Hematopoietic multipotent progenitor cell treated with erythropoietin and hydrocortisone succinate and interleukin-3 and kit ligand, for 17 days (in vitro differentiated cells): ENCODE measurements at places on chromosomes 7 and 10.

- DNase-seq, result peak; percentile 64
Observed at GRCh38 chr7:106166651-106167342, 54.7 kb upstream of the SYPL1 start.

GRCh38 chr10:133129071-133129858 is 30.8 kb upstream of the KNDC1 start:
- no peak for DNase-seq

DNA sequence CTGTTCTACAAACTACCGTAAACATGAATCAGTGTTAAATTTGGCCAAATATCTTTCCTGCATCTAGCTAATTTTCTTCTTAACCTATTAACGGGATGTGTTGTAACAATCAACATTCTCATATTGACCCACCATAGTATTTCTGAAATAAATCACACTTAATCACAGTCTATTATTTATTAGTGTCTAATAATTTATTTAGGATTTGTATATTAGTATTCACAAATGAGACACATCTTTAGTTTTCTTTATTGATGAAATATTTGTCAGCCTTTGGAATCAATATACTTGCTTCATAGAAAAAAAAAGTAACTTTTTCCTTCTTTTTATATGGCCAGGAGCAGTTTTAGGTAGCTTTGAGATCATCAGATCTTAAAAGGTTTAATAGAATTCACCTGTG is 4.6 kb downstream of the GIMAP7 start:
- DNase-seq, result no peak

DNA sequence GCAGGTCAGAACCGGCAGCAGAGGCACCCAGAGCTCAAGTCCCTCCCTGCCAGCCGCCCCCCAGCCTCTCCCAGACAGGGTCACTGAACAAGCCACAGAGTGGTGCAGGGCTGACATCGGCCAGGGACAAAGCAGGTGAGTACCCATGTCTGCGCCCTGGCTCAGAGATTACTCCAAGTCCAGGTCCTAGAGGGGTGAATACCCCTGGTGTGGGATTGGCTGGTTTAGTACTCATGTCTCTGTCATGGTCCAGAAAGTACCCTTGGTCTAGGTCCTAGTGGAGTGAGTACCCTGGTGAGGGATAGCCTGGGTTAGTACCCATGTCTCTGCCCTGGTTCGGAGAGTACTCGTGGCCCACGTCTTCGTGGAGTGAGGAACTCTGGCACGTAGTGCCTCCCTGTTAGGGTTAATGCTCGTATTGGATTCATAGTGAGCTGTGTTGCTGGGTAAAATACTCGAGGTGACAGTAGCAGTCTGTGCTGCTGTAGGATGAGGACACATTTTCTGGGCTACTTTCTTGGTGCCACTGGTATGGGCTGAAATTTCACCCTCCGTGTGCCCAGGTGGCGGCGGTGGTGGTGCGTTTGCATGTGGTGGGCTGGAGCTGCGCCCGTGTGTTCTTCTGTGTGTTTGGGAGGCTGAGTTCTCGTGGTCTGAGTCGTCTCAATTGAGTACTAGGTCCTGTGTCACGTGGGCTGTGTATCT is 25.5 kb upstream of the KNDC1 start:
- DNase-seq, result no peak

DNA sequence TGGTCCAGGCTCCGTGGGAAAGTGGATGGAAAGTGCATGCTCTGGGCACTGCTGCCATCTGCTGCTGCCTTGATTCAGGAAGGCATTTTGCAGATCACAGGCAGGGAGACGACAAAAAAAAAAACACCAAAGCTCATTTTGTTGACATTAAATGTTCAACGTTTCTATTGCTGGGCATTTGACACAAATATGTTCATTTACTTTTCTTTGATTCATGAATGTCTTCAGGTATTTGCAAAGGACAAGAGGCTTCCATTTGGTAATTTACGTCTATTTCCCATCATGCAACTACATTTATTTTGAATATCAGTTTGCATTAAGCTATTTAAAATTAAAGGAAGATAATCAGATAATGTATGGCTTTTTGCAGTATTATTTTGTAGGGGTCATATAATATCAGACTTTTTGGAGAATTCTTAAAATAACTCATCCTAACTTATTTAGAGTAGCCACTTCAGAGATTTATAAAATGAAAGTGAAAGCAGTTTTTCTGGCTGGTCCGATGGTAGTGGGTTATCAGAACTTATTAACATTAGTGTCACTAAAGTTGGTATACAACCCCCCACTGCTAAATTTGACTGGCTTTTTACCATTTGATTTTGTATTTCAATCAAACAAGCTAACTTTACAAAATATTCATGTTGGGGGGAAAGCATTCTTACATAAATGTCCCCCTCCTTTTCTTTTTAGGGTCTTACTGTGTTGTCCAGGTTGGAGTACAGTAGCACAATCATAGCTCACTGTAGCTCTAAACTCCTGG is 65.3 kb downstream of the PDIA4 start:
- DNase-seq, result peak; percentile 80

DNA sequence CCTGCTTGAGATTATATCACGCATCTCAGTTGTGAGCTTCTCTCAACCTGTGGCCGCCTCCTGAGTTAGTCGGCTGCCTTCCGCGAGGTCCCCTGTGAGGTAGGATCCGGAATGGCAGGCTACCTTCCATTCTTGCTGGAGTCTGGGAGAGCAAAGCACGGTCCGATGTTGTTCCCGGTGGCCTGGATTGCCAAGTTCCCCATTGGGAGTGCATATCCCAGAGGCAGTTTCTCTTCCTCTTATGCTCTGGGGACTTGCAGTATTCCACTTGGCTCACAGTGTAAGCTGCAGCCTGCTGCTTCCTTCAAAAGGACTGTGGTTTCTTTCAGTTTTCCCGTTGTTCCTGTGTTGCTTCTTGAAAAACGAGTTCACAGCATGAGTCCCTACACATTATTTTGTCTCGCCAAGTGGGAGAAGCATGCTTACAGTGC is 225.4 kb upstream of the ZWINT start:
- no peak for DNase-seq

DNA sequence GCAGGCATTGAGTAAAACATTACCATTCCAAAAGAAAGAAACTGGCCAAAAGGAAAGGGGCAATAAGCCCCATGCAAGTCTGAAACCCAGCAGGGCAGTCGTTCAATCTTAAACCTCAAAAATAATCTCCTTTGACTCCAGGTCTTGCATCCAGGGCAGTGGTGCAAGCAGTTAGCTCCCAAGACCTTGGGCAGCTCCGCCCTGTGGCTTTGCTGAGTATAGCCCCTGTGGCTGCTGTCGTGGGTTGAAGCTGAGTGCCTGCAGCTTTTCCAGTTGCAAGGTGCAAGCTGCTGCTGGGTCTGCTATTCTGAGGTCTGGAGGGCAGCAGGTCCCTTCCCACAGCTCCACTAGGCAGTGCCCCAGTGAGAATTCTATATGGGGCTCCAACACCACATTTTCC is 580.1 kb upstream of the AUTS2 start:
- no peak for DNase-seq

GRCh38 chr10:7853226-7853842 is 35.0 kb downstream of the TAF3 start:
- DNase-seq, result no peak

DNA sequence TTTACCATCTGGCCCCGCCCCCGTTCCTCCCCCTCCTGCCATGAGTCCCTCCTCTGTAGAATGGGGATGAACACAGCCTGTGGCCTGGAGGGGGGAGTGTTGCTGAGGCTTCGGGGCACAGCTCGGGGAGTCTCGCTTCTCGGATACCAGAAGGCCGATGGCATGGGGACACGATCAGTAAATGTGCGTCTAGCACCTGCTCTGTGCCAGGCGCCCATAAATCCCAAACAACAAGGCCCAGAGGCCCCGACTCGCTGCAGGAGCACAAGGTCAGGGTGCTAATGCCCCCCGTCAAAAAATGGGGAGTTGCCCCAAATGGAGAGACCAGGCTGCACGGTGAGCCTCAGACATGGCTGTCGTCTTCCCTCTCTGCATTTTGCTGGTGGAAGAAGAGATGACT is 40.7 kb downstream of the JAKMIP3 start:
- DNase-seq, result no peak

DNA sequence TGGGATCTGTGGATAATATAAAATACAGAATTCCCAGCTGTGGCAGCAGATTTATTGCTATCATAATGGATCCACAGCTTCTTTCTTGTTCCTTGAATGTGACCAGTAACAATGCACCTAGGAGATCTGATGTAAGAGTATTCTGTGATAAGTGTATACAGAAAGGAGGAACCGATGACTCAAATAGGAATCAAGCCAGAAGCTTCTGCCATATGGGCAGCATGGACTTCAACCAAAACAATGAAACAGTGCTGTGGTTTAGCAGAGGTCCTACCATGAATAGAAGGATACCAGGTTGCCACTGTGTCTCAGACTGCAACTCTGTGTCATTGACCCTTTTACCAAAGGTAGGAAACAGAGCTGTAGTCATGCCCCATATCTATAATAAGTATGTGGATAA is 81.8 kb downstream of the PTPRZ1 start:
- no peak for DNase-seq

DNA sequence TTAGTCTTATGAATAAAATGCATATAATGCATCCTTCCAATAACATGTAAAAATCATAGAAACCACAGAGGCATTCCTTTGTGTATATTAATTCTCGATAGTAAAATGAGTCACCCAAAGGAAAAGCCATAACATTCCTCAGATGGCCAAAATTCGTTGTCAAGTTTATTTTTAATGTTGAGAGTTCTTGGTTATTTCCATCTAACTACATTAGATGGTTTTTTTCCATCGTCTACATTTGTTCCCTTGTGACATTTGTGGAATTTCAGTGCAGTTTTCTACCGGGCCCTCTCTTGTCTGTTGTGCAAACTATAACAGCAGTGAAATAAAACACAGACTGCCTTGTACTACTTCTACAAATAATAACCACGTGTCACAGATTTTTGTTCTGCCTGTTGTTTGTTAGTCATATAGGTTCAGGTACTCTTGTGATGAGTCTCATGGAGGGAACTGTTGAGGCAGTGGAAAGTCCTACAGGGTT is 54.7 kb upstream of the CCAR1 start:
- no peak for DNase-seq

DNA sequence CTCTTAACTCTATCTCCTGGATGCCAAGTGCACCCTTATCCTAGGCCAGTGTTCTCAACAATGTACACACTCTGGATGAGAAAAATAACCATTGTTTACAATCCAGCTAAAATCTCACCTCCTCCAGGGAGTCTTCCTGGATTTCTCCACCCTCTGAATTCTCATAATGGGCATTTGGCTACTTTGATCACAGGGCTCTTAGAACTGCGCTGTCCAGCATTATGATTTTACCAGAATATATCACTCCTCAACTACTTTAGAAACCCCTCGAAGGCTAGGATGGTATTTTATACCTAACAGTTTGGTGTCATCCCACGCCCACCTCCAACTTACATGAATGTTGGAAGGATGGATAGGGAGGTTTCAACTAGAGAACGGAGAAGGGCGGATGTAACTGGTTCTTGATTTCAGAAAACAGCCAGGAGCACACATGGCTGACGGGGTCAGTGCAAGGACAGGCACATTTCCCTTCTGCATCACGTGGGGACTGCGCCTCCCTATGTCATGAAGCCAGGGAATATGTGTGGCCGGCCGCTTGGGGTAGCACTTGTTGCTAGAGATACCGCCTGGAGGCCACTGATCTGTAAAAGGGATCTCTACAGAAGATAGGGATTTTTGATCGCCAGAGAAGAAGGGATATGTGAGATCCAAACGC is 1.2 kb upstream of the ATP6V0E2 start:
- no peak for DNase-seq

- no peak for DNase-seq
Observed at GRCh38 chr10:35661236-35661635, 19.1 kb upstream of the FZD8 start.

- no peak for DNase-seq
Observed at GRCh38 chr10:3435671-3436070, 263.1 kb upstream of the PITRM1 start.

DNA sequence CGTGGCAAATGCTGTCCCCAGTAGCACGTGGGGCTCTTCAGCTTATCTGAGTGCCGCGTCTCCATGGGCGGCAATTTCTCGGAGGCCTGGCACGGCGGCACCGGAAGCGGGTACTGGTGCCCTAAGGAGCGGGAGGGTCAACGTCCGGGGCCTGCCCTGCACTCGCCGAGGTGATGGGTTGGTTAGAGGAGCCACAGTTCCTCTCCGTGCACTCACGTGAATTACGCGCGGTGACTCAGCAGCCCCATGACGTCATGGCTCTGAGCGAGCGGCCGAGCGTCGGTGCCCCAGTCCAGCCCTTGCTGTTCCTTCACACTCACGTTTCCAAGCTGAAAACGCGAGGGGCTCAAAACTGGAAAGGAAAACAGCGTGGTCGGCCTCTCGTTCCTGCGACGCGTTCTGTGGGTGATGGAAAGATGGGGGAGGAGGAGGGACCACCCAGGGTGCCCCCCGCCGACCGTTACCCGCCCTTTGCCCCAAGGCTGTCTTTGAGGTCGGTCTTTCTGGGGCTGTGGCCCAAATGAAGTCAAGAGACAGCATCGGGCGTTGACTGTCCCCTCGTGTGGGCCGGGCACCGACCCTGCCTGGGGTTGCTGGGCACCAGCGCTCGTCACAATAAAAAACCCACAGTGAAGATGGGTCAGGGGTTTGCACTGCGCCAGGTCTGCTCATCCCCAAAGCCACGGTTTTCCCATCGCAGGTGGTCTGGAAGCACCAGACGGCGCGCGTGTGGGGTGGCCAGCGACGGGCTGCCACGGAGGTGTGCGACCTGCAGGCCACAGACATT is 70.4 kb upstream of the CFAP46 start:
- DNase-seq, result no peak

- no peak for DNase-seq
Observed at GRCh38 chr7:128322040-128322643, 21.6 kb downstream of the RBM28 start.

GRCh38 chr10:95454356-95454755 is 106.8 kb downstream of the SORBS1 start:
- no peak for DNase-seq

DNA sequence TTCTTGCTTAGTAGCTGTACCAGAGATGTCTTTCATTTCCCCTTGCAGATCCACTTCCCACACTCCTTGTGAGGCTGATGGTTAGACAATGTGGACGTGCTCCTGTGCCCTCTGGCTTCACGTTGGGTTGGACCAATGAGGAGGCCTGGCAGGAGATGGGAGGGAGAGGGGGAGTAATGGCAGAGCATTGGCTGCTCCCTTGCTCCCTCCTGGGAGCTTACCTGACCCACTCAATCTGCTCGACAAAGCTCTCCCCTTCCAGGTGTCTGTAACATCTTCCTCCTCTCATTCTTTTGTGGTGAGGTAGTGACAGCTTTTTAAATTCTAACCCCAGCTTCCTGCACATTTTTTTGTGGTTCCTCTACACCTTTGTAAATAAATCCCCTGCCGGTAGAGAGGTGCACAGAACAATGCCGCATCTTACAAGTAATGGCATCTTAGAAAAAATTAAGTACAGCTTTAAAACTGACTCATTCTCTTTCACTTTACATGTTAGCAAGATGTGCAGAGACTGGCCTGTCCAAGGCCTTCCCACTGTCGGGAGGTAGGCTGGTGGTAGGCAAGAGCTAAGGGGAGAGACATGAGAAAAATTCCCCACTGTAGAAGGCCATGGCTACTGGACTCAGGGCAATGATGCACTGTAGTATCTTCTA is 134.3 kb downstream of the HTR7 start:
- DNase-seq, result no peak

GRCh38 chr7:142556740-142557139 is 192.5 kb upstream of the PRSS1 start:
- no peak for DNase-seq
